ENCODE measurements at places on chromosomes 11 and 22.

GRCh38 chr22:30606455-30607299, at the start of gene TCN2:
TCN2 (plus strand) TSS chr22:30607174; CDS start chr22:30607332, 158 bp downstream.
- peaks cover 12% of the 10 kb centered on the region for H3K36me3 ChIP-seq
- peak; percentile 93 for DNase-seq
- peaks cover 18% of the 10 kb centered on the region for H3K4me1 ChIP-seq

- no peaks in the 10 kb centered on the region for H3K36me3 ChIP-seq
- no peak overlapping the region for H3K27ac ChIP-seq
- no peaks in the 10 kb centered on the region for H3K4me1 ChIP-seq
- no peaks in the 10 kb centered on the region for H3K27me3 ChIP-seq
- DNase-seq: no peak
These were observed 31.9 kb upstream of the MUC5AC start for GRCh38 chr11:1125803-1126202.

DNA sequence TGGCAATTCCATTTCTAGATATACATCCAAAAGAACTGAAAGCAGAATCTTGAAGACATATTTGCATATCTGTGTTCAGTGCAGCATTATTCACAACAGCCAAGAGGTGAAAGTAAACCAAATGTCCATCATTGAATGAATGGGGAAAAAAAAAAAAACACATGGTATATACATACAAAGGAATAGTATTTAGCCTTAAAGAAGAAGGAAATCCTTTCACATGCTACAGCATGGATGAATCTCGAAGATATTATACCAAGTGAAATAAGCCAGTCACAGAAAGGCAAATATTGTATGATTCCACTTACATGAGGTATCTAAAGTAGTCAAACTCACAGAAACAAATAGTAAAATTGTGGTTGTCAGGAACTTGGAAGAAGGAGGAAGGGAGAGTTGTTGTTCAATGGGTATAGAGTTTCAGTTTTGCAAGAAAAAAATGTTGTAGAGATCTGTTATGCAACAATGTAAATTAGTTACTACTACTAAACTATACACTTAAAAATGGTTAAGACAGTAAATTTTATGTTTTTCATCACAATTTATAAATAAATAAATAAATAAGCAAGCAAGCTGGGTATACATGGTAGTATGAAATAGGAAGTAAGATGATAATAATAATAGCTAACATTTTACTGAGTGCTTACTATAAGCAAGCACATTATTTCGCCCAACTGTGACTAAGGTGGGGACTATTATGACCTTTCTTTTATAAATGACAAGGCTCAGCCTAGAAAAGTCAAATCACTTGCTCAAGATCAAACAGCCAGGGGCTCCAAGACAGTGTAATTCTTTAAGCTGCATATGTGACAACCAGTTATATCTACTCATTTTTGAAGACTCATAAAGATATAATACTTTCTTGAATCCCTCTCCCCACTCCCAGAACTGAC, 50.0 kb downstream of the FAM168A start:
- H3K4me3 ChIP-seq: no peak overlapping the region
- no peaks in the 10 kb centered on the region for H3K36me3 ChIP-seq
- no peaks in the 10 kb centered on the region for H3K27me3 ChIP-seq
- DNase-seq: no peak
- no peak overlapping the region for H3K27ac ChIP-seq

- H3K4me1 ChIP-seq: no peaks in the 10 kb centered on the region
- H3K27me3 ChIP-seq: no peaks in the 10 kb centered on the region
- no peak overlapping the region for H3K27ac ChIP-seq
- no peak overlapping the region for H3K4me3 ChIP-seq
- H3K36me3 ChIP-seq: no peaks in the 10 kb centered on the region
These were observed 1110.5 kb downstream of the TBC1D22A start for GRCh38 chr22:47872761-47873535.
